ENCODE measurements at places on chromosomes 13 and 19.

- DNase-seq = no peak
- no peaks in the 10 kb centered on the region for H3K36me3 ChIP-seq
- no peaks in the 10 kb centered on the region for H3K27me3 ChIP-seq
- no peak overlapping the region for H3K27ac ChIP-seq
- no peaks in the 10 kb centered on the region for H3K4me1 ChIP-seq
Measured at GRCh38 chr13:57932061-57932460, 300.5 kb downstream of the PCDH17 start.

DNA sequence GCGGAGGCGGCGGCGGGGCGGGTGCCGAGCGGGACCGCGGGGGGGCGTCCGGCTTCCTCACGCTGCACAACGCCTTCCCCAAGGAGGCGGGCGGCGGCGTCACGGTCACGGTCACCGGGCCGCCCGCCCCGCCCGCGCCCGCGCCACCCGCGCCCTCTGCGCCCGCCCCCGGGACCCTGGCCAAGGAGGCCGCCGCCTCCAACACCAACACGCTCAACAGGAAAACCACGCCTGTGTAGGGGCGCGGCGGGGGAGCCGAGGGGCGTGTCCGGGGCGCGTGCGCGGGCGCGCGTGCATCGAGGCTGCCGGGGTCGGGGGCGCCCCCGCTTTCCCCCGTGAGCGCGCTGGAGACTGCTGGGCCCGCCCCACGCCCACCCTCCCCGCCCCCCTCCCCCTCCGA lies 8.8 kb upstream of the CACNG6 start:
- no peak for DNase-seq
- H3K27ac ChIP-seq = no peak overlapping the region
- peaks cover 26% of the 10 kb centered on the region for H3K4me1 ChIP-seq
- H3K4me3 ChIP-seq = no peak overlapping the region
- H3K27me3 ChIP-seq = peaks cover 25% of the 10 kb centered on the region

- no peak overlapping the region for H3K4me3 ChIP-seq
- no peaks in the 10 kb centered on the region for H3K36me3 ChIP-seq
- H3K27me3 ChIP-seq = no peaks in the 10 kb centered on the region
Measured at GRCh38 chr13:49063497-49063896, 87.8 kb downstream of the FNDC3A start.

DNA sequence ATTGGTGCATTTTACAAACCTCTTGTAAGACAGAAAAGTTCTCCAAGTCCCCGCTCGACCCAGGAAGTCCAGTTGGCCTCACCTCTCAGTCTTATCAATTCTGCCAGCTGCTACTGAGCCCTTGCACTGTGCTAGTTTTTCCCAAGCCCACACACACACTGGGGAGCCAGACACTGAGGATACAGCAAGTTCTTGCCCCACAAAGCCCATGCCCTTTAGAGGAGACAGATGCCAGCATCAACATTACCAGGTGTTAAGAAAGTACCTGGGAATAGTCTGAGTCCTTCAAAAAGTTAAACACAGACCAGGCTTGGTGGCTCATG lies 175.0 kb downstream of the PTPRS start:
- DNase-seq = no peak
- H3K27ac ChIP-seq = no peak overlapping the region
- H3K4me3 ChIP-seq = no peak overlapping the region
- H3K4me1 ChIP-seq = no peaks in the 10 kb centered on the region
- no peaks in the 10 kb centered on the region for H3K36me3 ChIP-seq

GRCh38 chr13:94413598-94413944 lies 65.9 kb downstream of the DCT start:
- H3K27me3 ChIP-seq = peaks cover 27% of the 10 kb centered on the region
- no peak for DNase-seq
- no peak overlapping the region for H3K4me3 ChIP-seq
- H3K36me3 ChIP-seq = peaks cover 5% of the 10 kb centered on the region
- peaks cover 3% of the 10 kb centered on the region for H3K4me1 ChIP-seq

DNA sequence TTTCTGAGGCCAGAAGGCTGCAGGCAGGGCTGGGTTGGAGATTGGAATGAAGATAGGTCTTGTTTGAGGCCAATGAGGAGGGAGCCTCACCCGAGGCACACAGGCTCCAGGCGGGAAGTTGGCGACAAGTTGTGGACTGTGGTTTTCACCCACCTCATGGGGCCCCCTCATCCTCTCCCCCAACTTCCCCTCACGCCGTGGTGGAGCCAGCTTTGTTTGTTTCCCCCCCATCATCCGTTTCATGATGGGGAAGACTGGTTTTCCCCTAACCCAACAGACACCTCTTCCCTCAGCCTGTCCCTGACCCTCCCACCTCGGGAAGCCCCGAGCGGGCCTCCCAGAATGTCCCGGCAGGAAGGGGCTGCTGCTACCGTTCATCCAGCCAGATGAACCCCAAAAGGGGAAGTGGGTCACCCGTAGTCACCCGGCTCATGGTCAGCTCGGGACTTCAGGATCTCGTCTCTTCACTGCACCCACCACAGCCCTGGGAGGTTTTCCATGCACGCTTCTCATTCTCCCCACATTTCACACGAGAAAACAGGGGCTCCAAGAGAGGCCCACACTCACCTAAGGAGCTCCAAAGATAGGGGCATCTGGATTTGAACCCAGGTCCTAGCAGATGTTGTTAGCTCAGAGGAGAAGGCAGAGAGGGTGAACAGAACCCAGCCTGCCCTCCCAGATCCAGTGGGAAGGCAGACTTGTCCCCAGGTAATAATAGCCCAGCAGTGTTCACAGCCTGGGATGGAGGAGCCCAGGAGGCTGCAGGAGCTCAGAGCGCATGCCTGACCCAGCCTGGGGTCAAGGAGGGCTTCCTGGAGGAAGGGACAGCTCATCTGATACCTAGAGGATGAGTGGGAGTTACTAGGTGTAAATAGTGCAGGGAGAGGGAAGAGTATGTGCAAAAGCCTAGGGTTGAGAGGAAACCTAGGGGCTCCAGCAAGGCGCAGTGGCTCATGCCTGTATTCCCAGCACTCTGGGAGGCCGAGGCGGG lies 23.5 kb downstream of the CEACAM16 start:
- no peaks in the 10 kb centered on the region for H3K36me3 ChIP-seq
- peak overlapping the region; percentile 67 for H3K4me3 ChIP-seq
- H3K27ac ChIP-seq = peak overlapping the region; percentile 82
- H3K4me1 ChIP-seq = peaks cover 41% of the 10 kb centered on the region

DNA sequence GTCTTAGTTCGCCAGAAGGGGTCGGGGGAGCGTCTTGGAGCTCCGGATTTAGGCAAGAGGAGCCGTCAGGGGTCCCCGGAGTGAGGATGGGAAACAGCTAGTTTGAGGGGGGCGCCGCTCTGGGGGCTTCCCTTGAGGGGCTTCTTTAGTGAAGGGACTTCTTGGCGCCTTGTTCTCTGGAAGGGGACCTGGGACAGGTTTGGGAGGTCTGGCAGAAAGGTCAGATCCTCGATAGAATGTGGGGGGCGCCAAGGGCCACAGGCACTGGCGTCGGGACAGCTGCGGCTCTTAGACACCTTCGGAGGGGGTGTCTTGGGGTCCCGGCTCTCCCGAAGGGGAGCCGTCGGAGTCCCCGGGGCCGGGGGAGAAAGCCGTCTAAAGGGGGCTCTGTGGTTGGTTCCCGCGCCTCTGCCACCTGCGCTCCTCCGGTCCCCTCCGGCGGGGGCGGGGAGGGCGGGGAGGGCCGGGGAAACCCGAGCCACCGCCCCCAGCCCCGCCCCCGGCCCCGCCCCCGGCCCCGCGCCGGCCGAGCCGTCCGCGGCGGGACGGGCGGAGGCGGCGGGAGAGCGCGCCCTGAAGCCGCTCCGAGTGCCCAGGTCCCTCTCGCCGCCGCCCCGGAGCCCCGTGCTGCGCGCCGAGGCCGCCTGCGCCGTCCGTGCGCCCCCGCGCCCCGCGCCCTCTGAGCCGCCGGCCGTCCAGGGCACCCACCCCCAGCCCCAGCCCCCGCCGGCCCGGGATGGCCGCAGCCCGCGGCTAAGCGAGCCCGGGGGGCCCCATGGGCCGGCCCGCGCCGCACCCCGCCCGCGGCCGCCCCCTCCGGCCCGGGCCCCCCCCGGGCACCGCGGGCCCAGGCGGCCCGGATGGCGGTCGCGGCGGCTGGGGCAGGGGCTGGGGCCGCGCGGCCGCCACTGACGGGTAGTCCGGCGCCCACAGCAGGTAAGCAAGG lies at the start of gene NRTN:
NRTN (plus strand) TSS at position 552 of the 946 bp plus-strand sequence. CDS start 19,099 bp downstream, outside the sequence.
- no peak for DNase-seq
- peaks cover 17% of the 10 kb centered on the region for H3K4me1 ChIP-seq
- H3K4me3 ChIP-seq = peak within 1 kb of the TSS; percentile 53
- H3K36me3 ChIP-seq = no peaks in the 10 kb centered on the region
- H3K27me3 ChIP-seq = peaks cover 14% of the 10 kb centered on the region

GRCh38 chr19:13011653-13012389 lies 16.5 kb downstream of the NFIX start:
- peaks cover 15% of the 10 kb centered on the region for H3K4me1 ChIP-seq
- peaks cover 37% of the 10 kb centered on the region for H3K27me3 ChIP-seq
- DNase-seq = no peak
- H3K36me3 ChIP-seq = no peaks in the 10 kb centered on the region

- peaks cover 16% of the 10 kb centered on the region for H3K27me3 ChIP-seq
- no peak overlapping the region for H3K4me3 ChIP-seq
- no peaks in the 10 kb centered on the region for H3K36me3 ChIP-seq
- no peak overlapping the region for H3K27ac ChIP-seq
Measured at GRCh38 chr19:41821003-41821735, 23.3 kb downstream of the LYPD4 start.

GRCh38 chr19:30783212-30783611 lies 411.0 kb downstream of the ZNF536 start:
- H3K27me3 ChIP-seq = peaks cover 21% of the 10 kb centered on the region
- H3K4me3 ChIP-seq = no peak overlapping the region
- no peak overlapping the region for H3K27ac ChIP-seq

GRCh38 chr19:18021121-18021755 lies 13.3 kb downstream of the ARRDC2 start:
- H3K27ac ChIP-seq = peak overlapping the region; percentile 87
- no peaks in the 10 kb centered on the region for H3K27me3 ChIP-seq
- no peaks in the 10 kb centered on the region for H3K36me3 ChIP-seq

- H3K4me1 ChIP-seq = peaks cover 33% of the 10 kb centered on the region
- H3K4me3 ChIP-seq = no peak overlapping the region
- H3K27ac ChIP-seq = no peak overlapping the region
- H3K36me3 ChIP-seq = peaks cover 6% of the 10 kb centered on the region
Measured at GRCh38 chr13:95745289-95745688, 68.3 kb downstream of the DNAJC3 start.

- H3K36me3 ChIP-seq = no peaks in the 10 kb centered on the region
- no peak overlapping the region for H3K27ac ChIP-seq
- no peaks in the 10 kb centered on the region for H3K4me1 ChIP-seq
- H3K27me3 ChIP-seq = peaks cover 11% of the 10 kb centered on the region
- no peak overlapping the region for H3K4me3 ChIP-seq
- DNase-seq = no peak
Measured at GRCh38 chr19:29410601-29411000, 115.2 kb upstream of the VSTM2B start.

- H3K4me1 ChIP-seq = peaks cover 50% of the 10 kb centered on the region
- no peak overlapping the region for H3K27ac ChIP-seq
- H3K4me3 ChIP-seq = no peak overlapping the region
- no peaks in the 10 kb centered on the region for H3K36me3 ChIP-seq
- DNase-seq = no peak
- H3K27me3 ChIP-seq = no peaks in the 10 kb centered on the region
Measured at GRCh38 chr13:77316430-77316829, 10.5 kb downstream of the MYCBP2 start.

- no peak for DNase-seq
- H3K27ac ChIP-seq = no peak overlapping the region
- H3K4me1 ChIP-seq = peaks cover 3% of the 10 kb centered on the region
- no peaks in the 10 kb centered on the region for H3K27me3 ChIP-seq
- H3K4me3 ChIP-seq = no peak overlapping the region
- H3K36me3 ChIP-seq = no peaks in the 10 kb centered on the region
Measured at GRCh38 chr19:958967-959855, 24.9 kb upstream of the WDR18 start.

- peak overlapping the region; percentile 88 for H3K27ac ChIP-seq
- peak overlapping the region; percentile 82 for H3K4me3 ChIP-seq
- peaks cover 84% of the 10 kb centered on the region for H3K4me1 ChIP-seq
- no peak for DNase-seq
- H3K36me3 ChIP-seq = peaks cover 22% of the 10 kb centered on the region
- no peaks in the 10 kb centered on the region for H3K27me3 ChIP-seq
Measured at GRCh38 chr13:99357941-99358340, 50.7 kb upstream of the GPR183 start.

DNA sequence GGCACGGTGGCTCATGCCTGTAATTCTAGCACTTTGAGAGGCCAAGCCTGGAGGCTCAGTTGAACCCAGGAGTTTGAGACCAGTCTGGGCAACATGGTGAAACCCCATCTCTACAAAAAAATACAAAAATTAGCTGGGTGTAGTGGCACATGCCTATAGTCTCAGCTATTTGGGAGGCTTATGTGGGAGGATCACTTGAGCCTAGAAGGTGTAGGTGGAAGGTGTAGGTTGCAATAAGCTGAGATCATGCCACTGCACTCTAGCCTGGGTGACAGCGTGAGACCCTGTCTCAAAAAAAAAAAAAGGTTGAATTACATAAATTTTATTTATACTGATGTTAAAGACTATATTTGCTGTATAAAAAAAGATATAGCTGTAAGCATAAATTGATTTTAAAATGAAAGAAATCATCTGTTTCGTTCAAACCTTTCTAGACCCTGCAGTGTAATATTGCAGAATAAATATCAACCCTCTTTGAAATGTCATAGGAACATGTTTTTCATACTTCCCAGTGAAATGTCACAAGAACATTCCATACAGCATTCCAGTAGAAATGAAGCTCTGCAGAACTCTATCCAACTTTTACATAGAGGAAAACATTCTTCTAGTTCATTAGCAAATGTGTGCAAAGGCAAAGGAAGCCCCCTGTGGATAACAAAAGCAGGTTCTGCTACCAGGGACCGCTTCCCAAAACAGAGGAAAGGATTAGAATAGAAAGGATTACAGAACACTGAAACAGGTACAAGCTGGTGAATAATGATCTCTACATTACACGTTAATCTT lies 76.0 kb downstream of the CAB39L start:
- H3K27ac ChIP-seq = no peak overlapping the region
- H3K36me3 ChIP-seq = peaks cover 20% of the 10 kb centered on the region
- DNase-seq = no peak
- H3K4me3 ChIP-seq = no peak overlapping the region

GRCh38 chr13:68588623-68589022 lies 1358.5 kb upstream of the PCDH9 start:
- H3K4me1 ChIP-seq = no peaks in the 10 kb centered on the region
- no peak overlapping the region for H3K4me3 ChIP-seq
- no peak overlapping the region for H3K27ac ChIP-seq
- no peaks in the 10 kb centered on the region for H3K36me3 ChIP-seq

DNA sequence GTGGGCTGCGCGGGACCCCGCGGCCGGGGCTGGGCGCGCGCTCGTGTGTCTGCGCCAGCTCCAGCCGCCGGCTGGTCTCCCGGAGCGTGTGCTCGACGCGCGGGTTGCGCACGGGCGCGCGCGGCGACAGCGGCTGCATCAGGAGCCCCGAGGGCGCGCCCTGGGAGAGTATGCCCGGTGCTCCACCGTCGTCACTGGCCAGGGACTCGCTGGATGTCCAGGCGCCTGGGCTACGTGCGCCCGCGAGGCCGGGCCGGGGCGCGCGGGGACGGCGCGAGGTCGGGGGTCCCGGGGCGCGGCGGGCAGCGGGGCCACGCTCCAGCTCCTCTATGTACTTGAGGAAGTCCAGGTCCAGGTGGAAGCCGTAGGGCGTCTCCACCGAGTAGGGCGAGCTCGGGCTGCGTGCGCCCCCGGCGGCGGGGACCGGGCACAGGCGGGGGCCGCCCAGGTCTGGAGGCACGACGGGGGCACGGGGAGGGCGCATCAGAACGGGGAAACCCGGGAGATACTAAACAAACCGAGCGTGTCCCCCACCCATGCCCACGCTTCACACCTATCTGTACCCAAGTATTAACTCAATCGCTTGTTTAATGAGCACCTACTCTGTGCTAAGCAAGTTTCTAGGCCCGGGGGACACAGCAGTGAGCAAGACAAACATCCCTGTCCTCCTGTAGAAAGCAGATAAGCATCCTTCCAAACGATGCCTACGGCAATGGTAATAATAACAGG lies 7.6 kb downstream of the KANK3 start:
- peaks cover 6% of the 10 kb centered on the region for H3K4me1 ChIP-seq
- no peaks in the 10 kb centered on the region for H3K27me3 ChIP-seq
- H3K4me3 ChIP-seq = peak overlapping the region; percentile 23
- DNase-seq = no peak
- no peaks in the 10 kb centered on the region for H3K36me3 ChIP-seq
